ENCODE measurements at places on chromosomes 5 and 9. TPM values are rescaled to one million over a fixed set of nuclear protein-coding genes. Genes with fewer than 3 reads are reported as not detected.

The SPATA31A5 gene
- not detected for total RNA-seq

The TRAPPC13 gene
- total RNA-seq = 18.5 TPM

The GMCL2 gene
- total RNA-seq = not detected

The FBXW2 gene
- 82.2 TPM for total RNA-seq

The ZNF484 gene
- total RNA-seq = 10.2 TPM

The PCAT7 gene
- not detected for total RNA-seq

The SPATA31D4 gene
- not detected for total RNA-seq

The STXBP1 gene
- 26.0 TPM for total RNA-seq

The PRLR gene
- 0.14 TPM for total RNA-seq

The ODF2 gene
- 71.8 TPM for total RNA-seq

The DRD1 gene
- total RNA-seq = not detected

The RLN2 gene
- 4.0 TPM for total RNA-seq

The PTPDC1 gene
- total RNA-seq = 5.2 TPM

The SERINC5 gene
- total RNA-seq = 26.8 TPM

The WNT8A gene
- total RNA-seq = not detected

The CA9 gene
- 0.21 TPM for total RNA-seq

The CTSV gene
- total RNA-seq = 0.38 TPM

The DMRT3 gene
- total RNA-seq = not detected

The CFAP77 gene
- not detected for total RNA-seq

The SPINK1 gene
- not detected for total RNA-seq

The ARHGEF37 gene
- 1.1 TPM for total RNA-seq

The ACTBL2 gene
- total RNA-seq = not detected

The OMD gene
- not detected for total RNA-seq

The TMEM174 gene
- not detected for total RNA-seq

The SMC5 gene
- total RNA-seq = 39.4 TPM

The FOXI1 gene
- not detected for total RNA-seq

The TDRD7 gene
- 10.3 TPM for total RNA-seq

The CXCL14 gene
- total RNA-seq = not detected

The GABRA6 gene
- not detected for total RNA-seq

The ANKRD20A1 gene
- not detected for total RNA-seq

The PROB1 gene
- 6.3 TPM for total RNA-seq

The SH3RF2 gene
- total RNA-seq = 0.12 TPM

The LEAP2 gene
- 6.0 TPM for total RNA-seq

The SHISAL2B gene
- total RNA-seq = not detected

The FOXD4L5 gene
- total RNA-seq = 0.23 TPM

The S1PR3 gene
- 0.05 TPM for total RNA-seq

The PTGDS gene
- 3.2 TPM for total RNA-seq

The TGFBI gene
- 0.26 TPM for total RNA-seq

The PCDHGA5 gene
- total RNA-seq = 0.12 TPM

The IL3 gene
- 0.47 TPM for total RNA-seq

The PPP3R2 gene
- total RNA-seq = not detected
